ENCODE measurements at places on chromosomes 1 and 21.

DNA sequence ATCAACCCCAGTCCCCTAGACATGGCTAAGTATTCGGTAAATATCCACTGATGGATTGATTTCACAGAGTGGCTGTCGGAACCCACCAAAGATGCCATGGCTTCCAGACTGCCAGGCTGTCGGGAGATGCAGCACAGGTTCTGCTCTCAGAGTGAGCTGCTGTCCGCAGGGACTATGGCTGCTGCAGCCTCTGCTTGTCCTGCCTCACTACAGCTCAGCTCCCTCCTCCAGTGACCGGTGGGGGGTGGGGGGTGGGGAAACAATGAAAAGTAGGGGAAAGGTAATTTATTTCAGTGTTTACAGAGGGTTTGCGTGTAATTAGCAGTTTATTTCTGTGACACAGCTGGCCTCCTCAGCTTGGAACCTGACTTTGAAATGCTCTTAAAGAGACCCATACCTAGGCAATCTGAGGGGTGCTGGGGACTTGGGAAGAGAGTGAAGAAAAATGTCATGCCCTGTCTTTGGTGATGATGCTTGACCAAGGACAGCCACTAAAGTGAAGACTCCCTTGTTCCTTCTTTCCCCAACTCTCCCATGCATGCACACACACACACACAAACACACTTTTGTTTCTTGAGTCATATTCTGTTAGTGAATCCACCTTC lies 109.0 kb downstream of the CACNA1E start:
- DNase-seq = no peak

DNA sequence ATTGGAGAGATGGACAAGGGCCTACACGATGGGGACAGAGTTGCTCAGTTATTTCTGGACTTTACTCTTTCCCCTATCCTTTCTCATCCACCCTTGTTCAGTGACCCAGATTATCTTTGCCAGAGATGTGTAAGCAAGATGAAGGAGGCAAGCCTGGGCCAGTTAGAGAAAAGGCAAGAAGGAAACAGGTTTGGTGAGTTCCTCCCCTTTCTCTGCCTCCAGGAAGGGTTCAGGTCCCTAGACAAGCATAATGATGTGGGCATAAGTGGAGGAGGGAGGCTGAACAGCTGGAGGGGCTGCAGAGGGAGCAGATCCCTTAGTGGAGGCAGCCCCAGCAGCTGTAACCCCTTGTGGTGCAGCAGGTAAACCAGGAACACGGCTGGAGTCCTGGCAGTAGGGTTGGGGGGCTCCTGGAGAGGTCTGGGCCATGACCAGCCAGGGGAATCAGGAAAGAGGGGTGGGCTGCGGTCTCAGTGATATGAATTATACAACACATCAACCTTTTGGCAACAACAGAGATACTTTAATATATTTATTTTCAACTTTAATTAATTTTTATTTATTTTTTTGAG lies 9.2 kb upstream of the CDC42 start:
- no peak for DNase-seq

- DNase-seq = no peak
These were observed 27.4 kb downstream of the MAP7D1 start for GRCh38 chr1:36183309-36183856.

DNA sequence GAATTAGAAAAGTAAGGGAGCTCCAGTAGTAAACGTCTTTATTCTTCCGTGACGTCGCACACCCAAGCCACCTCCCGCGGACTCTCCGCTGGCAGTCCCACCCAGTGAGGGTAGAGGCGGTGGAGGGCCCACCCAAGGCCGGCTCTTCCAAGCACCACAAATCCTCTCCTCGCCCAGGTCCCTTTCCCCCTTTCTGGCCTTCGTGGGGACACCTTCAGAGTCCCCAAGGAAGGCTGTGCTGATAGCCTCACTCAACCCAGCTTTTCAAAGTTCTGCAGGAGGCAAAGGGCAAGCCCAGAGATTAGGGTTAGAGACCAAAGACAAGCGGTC lies 349 bp upstream of the GPN2 start:
- no peak for DNase-seq

DNA sequence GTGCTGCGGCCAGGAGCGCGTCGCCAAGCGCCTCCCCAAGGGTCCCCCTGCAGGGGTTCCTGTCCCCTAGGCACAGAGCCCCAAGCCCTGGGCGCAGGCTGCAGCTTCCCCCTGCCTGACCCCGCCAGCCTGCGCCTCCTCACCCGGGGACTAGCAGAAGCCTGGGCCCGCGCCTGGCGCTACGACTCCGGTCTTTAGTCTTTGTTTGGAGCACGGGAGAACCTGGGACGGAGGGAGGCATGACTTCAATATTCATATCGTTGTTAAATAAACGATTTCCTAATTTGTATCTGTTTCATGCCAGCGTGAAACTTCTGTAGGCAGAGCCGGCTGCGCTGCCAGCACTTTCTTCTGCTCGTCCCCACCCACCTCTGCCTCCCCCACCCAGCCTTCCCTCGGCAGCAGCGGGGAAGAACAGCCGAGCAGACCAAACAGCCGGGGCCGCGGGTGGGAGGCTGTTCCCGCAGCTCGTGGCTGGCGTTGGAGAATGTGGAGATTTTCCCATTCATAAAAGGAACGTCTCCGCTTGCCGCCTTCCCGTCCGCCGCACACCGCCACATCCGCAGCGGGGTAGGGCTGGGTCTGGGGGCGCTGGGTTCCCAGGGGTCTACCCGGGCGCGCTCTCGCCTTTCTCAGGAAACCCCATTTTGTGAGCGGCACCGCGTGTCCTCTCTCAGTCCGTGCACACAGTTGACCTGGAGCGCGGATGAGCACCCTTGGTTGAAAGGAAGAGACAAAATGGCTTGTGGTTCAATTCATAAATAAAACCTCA lies 777 bp upstream of the TRIM67 start:
- no peak for DNase-seq

- DNase-seq = no peak
These were observed 579.7 kb downstream of the PTPRC start for GRCh38 chr1:199218533-199218932.

GRCh38 chr1:211831558-211832323 lies 1.2 kb upstream of the LPGAT1 start:
- no peak for DNase-seq

DNA sequence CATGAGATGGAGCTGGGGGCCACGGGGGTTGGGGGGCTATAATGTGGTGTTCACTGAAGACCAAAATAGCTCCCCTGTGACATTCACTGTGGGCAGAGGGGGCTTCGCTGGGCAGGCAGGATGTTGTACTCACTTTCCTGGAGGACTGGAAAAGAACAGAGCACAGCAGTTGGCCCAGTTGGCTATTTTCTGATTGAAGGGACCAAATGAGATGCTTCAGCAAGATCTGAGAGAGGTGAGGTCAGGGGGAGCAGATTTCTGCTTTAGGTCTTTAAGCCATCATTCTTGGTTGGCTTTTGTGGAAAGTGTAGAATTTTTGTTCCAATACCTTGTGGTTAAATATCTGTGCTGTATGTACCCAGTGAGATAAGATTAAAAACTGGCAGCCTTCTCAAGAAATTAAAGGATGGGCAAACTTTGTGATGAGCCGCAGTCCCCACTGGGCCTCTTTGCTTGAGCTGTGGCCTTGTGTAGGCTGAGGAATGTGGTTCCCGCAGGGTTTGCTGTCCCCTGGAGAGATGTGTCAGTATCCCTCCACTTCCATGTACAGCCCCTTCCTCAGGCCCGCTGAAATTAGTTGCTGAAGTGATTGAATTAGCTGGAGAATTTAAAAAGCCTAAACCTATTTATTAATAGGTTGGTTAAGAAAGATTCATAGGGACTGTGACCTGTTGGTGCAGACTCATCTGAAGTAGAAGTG lies 80.7 kb downstream of the ATP5PO start:
- DNase-seq = no peak

DNA sequence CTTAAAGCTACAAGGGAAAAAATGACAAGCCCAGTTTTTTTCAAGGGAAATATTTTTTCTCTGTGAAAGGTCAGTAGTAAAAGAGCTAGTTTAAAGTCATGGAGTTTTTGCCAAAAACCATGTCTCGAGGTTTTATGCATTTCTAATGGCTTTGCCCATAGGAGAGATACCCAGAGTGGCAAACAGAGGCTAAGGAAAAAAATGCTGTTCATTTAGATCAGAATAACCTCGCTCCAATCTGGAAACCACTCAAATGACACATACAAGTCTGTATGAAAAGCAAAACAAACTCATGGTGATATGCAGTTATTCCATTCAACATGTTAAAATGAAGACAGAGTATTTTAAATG lies 36.9 kb upstream of the EDEM3 start:
- no peak for DNase-seq

GRCh38 chr1:188782220-188782841 lies 1695.3 kb downstream of the BRINP3 start:
- no peak for DNase-seq

GRCh38 chr1:29114654-29115053 lies 9.0 kb downstream of the TMEM200B start:
- DNase-seq = no peak

- no peak for DNase-seq
These were observed 105.1 kb upstream of the DPH5 start for GRCh38 chr1:101130673-101131072.

DNA sequence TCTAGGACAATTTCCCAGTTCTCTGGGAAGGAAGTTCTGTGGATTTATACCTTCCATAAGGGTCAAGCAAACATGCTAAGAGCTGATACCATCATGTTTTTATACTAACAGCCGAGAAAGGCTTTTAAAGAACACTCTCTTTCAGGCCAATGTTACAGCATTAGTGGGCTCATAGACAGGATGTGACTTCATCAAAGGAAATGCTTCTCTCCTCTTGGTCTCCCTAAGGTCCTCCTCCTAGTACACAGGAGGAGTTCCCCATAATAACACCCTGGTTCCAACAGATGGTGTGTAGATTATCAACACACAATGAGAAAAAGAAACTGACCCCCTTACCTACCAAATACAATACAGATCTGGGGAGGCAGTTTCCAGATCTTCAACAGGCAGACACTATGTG lies 26.7 kb upstream of the GLIS1 start:
- DNase-seq = no peak

- no peak for DNase-seq
These were observed 39.7 kb downstream of the AZIN2 start for GRCh38 chr1:33120436-33121231.

DNA sequence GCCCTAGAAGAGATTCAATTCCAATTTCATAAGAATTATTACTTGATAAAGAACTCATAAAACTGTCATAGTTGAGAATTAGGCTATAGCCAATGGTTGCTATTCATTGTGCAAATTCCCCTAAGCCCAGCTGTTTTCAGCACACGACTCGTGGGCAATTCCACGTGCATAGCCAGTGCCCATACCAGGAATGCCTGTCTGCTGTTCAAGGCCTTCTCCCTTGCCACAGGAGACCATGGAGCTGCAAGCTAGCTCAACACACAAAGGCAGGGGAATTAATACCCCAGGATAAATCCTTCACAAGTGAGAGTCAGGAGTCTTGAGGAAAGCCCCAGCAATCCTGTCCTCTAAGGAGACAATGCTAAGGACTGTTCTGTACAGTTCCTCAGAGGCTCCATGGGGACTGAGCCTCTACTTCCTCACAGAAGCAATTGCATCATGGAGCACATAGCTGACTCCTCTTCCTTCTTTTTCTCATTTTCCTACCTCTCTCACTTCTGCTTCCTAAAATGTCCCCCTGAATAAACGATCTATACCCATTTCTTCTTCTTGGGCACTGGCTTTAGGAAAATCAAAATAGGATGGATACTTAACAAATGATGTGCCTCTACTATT lies 19.1 kb upstream of the CHRM3 start:
- no peak for DNase-seq

DNA sequence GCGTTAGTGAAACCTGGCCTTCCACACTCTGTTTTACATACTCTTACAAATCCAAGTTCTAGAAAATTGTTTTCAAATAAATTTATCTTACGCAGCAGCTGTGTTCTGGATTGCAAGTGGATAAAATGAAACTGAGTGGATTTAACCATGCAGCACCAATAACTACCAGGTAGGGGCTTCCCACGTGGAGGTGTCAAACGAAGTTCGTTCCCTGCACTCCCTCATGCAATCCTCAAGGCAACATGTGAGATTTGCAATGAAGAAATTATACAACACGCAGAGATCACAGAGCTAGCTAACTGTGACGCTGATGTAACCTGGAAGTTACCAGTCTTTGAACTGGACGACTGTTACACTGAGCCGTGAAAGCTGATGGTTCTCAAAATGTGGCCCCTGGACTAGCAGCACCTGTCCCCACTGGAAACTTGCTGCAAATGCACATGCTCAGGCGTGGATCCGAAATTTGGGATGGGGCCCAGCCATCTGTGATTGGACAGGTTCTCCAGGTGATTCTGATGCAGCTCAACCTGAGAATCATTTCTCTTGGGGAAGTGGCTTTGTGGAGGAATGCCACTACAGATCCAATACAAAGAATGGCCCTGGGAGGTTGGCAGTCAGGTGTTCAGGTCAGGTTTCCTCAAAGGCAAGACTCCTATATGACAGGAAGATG lies 36.3 kb downstream of the RSPH1 start:
- no peak for DNase-seq

DNA sequence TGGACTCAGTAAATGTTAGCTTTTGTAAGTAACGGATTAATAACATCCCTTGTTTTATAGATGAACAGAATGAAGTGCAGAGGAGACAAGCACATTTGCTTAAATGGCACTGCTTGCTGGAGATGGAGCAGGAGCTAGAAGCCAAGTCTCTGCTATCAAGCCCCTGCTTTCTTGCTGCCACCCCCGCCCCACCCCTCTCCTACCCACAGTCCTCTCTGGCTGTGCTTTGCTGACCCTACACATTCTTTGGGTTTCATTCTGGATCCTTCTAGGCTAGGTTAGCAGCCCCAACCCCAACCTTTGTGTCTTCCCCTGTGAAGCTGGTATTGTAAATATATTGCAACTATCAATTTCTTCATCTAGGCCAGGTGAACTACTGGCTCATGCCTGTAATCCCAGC lies 77.5 kb upstream of the CAPZB start:
- no peak for DNase-seq

GRCh38 chr21:32328595-32328994 lies 29.9 kb downstream of the MRAP start:
- no peak for DNase-seq
